ENCODE measurements at places on chromosomes 3 and 15. TPM values are rescaled to one million over a fixed set of nuclear protein-coding genes. Genes with fewer than 3 reads are reported as not detected.
A peak's percentile ranks its signal among the peaks of the same experiment; 100 is the strongest.

GOLGA8R gene
- 10.9 TPM for polyA plus RNA-seq

PLXNA1 gene
- polyA plus RNA-seq, result 29.9 TPM

UBAP1L gene
- 6.9 TPM for polyA plus RNA-seq

UBXN7 gene
- 39.7 TPM for polyA plus RNA-seq

COL6A5 gene
- 0.07 TPM for polyA plus RNA-seq

TLE3 gene
- polyA plus RNA-seq, result 35.5 TPM

FAM81A gene
- 30.7 TPM for polyA plus RNA-seq

GASK1A gene
- polyA plus RNA-seq, result 6.1 TPM

PDCD6IP gene
- 170 TPM for polyA plus RNA-seq

NLGN1 gene
- polyA plus RNA-seq, result 2.9 TPM

GAP43 gene
- 0.30 TPM for polyA plus RNA-seq

FSD2 gene
- 0.12 TPM for polyA plus RNA-seq

RNU5B-1 gene
- not detected for polyA plus RNA-seq

DNA sequence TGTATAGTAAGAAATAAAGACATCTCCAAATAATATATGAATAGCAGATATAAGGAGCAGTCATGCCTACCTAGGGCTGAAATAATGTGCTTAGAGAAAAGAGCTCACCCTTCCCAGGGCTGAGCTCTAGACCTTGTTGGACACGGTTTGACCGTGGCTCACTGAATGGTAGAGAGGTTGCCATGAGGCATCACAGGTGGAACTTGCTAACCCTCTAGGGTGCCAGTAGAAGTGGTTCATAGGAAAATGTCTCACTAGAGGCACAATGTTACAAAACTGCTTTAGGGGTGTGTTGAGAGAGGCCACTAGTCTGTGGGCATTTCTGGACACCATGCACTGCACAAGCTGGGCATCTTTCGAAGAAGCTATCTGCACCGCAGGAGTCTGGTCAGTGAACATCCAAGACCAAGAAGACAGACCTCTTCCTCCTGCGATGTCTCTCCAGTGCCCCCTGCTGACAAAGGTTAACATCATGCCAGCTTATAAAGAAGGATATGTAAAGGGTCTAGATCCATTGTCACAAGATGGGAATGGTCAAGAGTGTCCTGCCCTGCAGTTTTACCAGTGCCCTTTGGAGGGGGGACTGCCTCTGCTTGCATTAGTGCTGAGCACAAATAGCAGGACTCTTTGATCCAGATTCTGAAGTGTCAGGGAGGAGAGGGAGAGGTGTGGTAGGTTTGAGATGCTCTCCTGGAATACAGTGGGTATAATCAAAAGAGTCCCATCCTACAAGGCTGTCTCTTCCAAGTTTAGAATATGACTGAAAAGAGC is 266.8 kb downstream of the ZNF385D start:
- peak; percentile 46 for DNase-seq

GRCh38 chr3:113685956-113686721 is 10.3 kb downstream of the USF3 start:
- no peak for DNase-seq

DNA sequence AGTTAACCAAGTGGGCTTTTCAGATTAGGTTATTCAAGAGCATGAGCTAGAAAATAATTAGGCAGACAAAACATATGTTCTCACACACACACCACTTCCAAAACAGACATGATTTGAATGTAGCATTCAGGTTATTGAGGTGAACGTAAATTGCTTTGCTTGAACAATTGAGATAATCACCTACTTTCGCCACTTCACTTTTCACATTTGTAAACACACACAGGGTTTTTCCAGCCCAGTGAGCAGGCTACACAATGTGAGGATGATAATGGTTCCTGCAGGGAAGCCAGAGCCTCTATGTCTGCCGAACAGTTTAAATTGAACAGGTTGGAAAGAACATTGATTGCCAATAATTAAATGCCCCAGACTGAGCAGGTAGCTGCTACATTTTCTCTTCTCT is 560.8 kb downstream of the OCA2 start:
- no peak for DNase-seq

GRCh38 chr3:159779883-159780282 is 208.8 kb upstream of the IL12A start:
- no peak for DNase-seq

DNA sequence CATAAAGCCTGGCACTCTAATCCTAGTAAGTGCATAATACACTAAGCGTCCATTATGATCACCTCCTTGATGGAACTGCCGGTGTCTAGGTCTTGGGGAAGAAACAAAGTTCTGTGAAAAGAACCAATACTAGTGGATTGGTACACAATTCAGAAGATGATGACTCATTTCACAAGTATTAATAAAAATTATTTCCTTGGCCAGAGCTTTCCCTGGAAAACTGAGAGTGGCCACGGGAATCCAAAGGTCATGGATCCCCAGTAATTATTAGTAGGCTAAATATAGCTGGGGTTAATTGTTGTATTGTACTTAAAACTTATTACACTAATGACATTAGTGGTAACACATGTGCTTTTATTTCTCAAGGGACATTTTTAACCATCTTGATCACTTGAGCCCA is 808.0 kb upstream of the NR2F2 start:
- no peak for DNase-seq

DNA sequence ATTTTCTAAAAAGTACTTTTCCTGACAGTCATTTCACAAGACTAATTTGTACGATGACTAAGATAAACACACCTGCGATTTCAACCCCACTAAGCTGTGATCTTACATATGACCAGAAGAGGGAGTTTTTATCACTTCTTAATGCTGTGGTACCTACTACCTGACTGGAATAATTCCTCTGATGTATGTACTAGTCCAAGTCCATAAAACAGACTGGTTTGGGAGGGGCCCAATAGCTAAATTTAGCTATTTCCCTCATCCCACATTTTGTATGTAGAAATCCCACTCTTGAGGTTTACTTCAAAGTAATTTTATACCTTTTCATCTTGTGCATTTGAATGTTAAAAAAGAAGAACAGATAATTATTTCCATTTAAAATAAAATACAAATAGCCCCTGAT is 49.7 kb upstream of the SCAANT1 start:
- DNase-seq, result no peak

DNA sequence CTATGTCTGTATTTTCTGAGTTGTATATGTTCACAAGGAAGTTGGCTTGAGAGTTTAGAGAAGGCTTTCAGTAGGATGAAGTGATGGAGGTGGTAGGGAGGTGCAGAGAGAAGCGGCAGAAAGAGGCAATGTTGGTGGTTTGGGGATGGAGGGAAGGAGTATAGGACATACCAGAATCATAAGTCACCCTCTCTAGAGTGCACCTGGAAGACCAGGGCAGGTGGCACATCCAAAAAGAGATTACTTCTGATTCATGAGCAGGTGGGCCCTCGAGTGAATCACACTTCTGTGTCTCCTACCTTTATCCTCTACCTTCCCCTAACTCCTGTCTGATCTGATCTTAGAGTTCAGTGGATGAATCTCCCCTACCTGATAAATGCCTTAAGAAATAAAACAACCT is 41.8 kb upstream of the MRPL3 start:
- DNase-seq, result no peak

GRCh38 chr15:72916897-72917296 is 133.3 kb upstream of the ADPGK start:
- no peak for DNase-seq

GRCh38 chr3:184184546-184185230 is 1.3 kb upstream of the ABCF3 start:
- DNase-seq, result no peak

DNA sequence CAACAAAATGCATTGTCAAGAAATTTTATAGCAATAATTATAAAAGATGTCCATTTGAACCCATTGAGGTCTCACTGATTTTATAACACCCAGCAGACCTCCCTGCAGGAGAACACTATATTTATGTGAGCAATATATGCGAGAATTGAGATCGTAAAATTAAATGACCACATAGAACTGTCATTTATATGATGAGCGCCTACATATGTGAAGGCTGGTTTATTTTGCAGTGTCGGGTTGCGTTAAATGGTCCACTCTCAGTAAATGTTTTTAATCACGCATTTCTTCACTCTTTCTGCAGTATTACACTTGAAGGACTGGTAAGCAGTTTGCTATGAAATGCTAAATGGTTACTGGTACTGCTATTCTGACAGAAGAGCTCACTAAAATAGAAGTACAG is 408.5 kb upstream of the AGTR1 start:
- peak; percentile 24 for DNase-seq

- DNase-seq, result no peak
Measured at GRCh38 chr15:42868683-42869082, 51.9 kb downstream of the TTBK2 start.

Measured in left kidney (tissue), 8 donors.